Thoracic aorta (tissue), 2 donors: ENCODE measurements at places on chromosomes 6 and 20. TPM values are rescaled to one million over a fixed set of nuclear protein-coding genes. Genes with fewer than 3 reads are reported as not detected.

Gene DBNDD2
- total RNA-seq, result 120 TPM

Gene SLC22A3
- 144 TPM for total RNA-seq

DNA sequence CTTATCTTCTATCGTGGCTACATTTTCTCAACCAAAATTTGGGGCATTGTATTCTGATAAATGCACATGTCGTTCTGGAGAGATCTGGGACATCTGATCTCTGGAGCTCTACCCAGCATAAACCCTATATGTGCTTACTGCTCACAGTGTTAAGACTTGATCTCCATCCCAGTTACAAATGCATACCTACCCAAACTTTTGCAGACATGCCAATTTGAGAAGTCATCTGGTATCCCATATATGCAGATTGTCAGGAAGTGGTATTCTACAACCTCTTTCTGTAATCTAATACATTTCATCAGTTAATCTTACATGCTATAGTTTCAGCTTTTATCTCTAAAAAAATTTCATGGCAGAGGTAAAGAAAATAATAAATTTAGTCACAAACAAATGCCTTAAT, 11.2 kb downstream of the BAG2 start:
- H3K4me1 ChIP-seq, result peaks cover 23% of the 10 kb centered on the region
- no peak for DNase-seq
- H3K4me3 ChIP-seq, result no peak overlapping the region

DNA sequence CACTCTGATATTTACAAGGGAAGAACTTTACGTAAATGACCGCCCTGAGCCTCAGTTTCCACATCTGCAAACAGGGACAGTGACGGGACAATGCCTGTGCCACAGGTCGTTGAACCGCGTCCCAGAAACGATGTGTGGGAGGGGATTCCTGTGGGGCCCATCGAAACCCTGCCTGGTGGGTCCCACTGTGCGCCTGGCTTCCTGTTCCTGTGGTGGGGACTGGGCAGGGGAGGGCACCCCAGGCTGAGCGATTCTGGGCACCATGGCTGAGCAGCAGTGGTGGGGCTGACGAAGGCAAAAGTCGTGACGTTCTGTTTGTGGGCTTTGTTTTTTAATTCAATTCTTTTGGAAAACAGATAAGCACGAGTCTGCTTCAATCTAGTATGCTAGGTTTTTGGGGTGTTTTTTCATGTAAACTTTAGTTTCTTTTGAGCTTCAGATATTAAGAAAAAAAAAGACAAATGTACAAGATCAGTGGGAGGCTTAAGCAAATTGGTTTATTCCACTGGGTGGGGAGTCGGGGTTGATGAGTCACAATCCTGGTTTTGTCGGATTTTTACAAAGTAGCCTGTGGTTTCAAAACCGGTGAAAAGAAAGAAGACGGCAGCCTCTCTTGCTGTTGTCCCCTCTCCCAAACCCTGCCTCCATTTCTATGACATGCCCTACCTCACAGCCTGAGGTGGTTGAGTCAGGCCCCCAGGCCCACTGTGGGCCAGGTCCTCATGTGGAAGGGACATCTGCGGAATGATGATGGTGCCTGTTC, 40.4 kb downstream of the GNAS-AS1 start:
- DNase-seq, result no peak
- no peaks in the 10 kb centered on the region for H3K4me1 ChIP-seq
- H3K27ac ChIP-seq, result no peak overlapping the region
- no peaks in the 10 kb centered on the region for H3K27me3 ChIP-seq
- no peak overlapping the region for H3K4me3 ChIP-seq

- DNase-seq, result no peak
- H3K4me1 ChIP-seq, result no peaks in the 10 kb centered on the region
- H3K27me3 ChIP-seq, result no peaks in the 10 kb centered on the region
Measured at GRCh38 chr6:33505548-33506370, 51.4 kb downstream of the ZBTB9 start.

DNA sequence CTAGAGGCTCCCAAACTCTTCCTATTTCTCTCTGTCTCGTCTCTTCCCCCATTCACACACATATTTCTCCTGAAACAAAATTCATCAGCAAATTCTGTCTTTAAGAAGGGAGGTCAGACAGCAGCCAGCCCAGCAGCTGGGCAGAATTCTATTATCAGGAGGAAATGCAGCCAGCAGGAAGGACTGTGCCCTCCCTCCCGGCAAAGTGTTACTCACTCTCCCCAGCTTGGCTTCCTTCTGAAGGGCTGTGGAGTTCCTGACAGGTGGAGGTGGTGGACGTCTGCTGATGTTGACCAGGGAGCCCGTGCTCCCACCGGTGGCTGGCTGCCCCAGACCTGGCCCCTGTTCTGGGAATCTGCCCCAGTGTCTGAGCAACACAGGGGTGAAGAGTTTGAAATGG, 37.3 kb downstream of the KCNB1 start:
- DNase-seq, result no peak
- H3K4me1 ChIP-seq, result peaks cover 26% of the 10 kb centered on the region
- H3K27ac ChIP-seq, result peak overlapping the region; percentile 42
- no peaks in the 10 kb centered on the region for H3K27me3 ChIP-seq
- no peaks in the 10 kb centered on the region for H3K36me3 ChIP-seq
